ENCODE measurements at places on chromosomes 1 and 21.

DNA sequence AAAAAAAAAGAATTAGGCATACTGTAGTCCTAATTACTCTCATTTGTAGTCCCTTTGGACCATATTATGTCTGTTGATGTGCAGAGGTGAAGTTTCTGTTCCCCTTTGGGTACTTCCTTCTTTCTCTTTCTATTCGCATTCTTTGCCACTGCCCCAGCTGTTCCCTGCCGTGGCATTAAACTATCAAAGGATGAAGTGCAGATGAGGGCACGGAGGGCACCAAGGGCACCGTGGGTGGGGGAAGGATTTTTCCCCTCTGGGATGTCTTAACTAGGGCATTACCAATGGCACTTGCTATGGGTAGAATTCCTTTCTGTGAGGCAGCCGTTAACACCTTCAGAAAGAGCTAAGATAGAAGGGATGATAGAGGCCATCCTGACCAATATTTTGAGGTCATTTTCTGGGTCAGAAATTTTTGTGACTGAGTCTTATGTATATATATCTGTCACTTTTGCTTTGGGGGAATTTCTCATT lies 4.9 kb upstream of the MAPKAPK2 start:
- peak; percentile 85 for DNase-seq

- no peak for DNase-seq
Observed at GRCh38 chr1:233261695-233262094, 33.8 kb downstream of the PCNX2 start.

DNA sequence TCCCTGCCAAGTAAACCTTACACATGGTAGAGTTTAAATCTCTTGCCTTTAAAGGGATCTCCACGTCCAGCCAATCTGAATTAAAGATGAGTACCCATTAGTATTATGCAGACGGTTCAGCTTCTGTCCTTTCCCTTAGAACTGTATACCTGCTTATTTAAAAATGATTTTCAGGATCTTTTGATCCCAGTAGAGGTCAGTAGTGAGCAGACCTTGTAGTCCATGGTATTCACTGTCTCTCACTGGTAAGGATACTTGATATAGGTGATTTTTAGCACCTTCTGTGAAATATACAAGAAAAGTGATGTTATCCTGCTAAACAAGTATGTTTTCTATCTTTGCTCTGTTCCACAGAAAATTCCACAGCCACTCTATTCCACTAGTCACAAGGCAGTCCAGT lies 1211.6 kb upstream of the ADGRL4 start:
- DNase-seq = peak; percentile 46

GRCh38 chr1:244030481-244031040 lies 20.5 kb upstream of the ZBTB18 start:
- no peak for DNase-seq

GRCh38 chr1:154599658-154600057 lies 8.3 kb downstream of the ADAR start:
- DNase-seq = no peak

DNA sequence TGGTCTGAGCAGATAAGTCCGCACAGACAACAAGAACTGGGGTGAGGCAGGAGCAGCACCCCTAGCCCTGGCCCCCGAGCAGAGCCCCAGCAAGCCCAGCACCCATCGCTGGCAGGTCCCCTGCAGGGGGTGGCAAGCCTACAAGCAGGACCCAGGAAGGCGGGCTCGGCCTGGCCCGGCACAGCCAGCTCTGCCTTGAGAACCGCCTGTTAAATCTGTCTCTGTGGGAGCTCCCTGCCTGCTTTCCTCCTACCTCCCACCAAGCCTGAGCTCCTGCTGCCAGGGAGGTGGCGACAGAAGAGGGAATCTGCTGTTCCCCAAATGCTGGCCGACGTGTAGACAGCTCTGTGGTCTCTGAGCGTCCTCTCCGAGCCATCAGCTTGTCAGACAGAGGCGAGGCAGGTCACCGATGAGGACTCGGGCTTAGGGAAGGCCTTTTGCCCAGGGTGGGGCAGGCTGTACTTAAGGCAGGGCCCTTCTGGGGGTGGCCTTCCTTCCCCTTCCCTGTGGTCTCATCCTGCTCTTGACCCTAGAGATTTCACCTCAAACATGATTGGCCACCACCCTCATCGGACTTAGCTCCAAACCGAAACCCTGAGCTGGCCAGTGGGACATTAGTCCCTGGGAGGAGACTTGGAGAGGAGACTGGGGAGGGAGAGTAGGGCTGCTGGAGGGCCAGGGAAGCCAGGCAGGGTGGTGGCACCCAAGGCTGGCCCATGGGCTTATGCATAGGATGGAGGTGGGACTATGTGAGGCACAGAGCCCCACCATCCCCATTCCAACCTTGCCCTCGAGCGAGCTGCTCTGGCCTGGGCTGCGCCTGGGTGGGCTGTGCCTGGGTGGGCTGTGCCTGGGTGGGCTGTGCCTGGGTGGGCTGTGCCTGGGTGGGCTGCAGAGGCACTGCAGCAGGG lies 7.7 kb downstream of the SELENON start:
- no peak for DNase-seq

Measured in GM12865 (cell line).